ENCODE measurements at places on chromosomes 1 and 21.

GRCh38 chr1:246152986-246153431 lies 354.1 kb downstream of the SMYD3 start:
- DNase-seq, result no peak

- DNase-seq, result no peak
Observed at GRCh38 chr1:12397462-12398450, 167.9 kb downstream of the VPS13D start.

DNA sequence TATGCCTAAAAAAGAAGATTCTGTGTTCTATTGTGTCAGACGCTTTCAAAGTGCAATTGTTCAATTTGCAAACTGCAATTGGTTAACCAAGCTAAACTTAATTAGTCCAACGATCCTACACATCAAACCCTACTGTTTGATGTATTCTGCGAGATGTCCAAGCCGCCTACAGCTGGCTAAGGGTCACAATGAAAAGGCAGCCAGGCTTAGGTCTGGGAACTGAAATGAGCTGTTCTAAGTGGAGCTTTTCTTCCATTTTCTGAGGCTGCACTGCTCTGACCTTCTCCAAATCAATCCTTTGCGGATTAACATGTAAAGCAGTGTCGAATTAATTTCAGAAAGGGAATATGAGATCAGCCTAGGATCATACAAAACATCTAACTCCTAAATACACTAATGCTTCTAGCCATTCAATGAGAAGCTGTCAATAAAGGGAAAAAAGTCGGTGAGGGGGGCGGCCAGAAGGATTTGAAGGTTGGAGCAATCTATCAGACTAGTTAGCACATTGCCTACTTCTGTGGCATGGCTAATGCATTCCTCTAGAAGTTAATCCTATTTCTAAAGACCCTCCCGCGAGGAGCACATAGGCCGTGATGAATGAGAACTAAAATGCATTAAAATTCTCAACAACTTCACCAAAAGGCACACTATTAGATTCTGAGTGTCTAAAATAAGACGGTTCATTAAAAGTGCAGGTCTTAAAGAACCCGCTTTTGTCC lies 119.0 kb downstream of the SIM2 start:
- no peak for DNase-seq

- peak; percentile 35 for DNase-seq
Observed at GRCh38 chr1:46533179-46533864, 18.1 kb downstream of the KNCN start.

DNA sequence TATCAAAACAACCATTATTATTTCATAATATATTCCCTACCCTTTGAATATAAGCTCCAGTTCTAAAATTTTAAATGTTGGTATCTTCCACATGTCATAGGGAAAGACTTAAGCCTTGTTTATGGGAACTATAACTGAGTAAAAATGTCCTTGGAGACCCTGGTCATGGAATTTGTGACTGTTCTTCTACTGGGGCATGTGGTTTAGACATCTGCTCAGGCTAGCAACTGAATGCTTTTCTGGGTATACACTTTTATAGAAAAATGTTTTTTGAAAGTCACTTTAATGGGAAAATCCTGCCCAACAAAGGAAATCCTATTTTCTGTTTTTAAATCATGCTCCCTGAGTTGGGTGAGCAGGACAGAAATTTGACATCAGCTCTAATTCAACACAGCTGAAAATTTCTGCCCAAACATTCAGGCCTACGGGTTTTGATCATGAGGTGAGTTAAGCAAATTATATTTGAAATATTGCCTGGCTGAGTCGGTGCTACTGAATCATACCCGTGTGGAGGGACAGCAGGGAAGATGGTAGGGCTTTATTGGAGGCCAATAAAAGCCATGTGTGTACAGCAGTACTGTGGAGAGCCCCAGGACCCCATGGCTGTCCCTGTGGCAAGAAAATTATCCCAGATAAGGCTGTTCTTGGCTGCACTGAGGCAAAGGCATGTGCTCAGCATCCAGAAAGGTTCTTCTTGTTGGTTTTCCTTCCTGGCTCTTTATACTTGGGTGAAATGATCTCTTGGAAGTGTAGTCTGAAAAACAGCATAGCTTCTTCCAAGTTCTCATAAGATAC lies 391.8 kb downstream of the DISC1 start:
- no peak for DNase-seq

DNA sequence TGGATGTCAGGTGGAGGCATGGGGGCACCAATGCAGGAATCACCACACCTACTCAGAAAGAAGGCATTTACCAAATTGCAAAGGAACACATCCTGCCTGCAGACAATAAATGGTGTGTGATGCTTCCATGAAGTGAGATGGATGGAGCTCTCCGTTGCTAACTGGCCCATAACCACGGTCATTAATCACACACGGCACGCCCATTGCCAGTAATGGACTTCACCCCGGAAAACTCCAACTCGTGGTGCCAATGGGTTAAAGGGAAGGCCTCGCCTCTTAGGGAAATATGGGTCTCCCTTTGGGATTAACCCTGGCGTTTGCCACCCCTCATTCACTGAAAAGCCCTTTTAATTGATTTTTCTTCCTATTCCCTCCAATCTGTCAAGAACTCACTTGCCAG lies 443.1 kb upstream of the DAB1 start:
- DNase-seq, result no peak

Data from endothelial cell (in vitro differentiated cells).